CD4-positive, alpha-beta T cell treated with Interleukin-12 subunit alpha and Interleukin-12 subunit beta, for 1 hour (primary cell): ENCODE measurements at places on chromosomes 1 and 21.
A peak's percentile ranks its signal among the peaks of the same experiment; 100 is the strongest.

GRCh38 chr1:20867062-20867461, 80.0 kb upstream of the HP1BP3 start:
- DNase-seq, result no peak

GRCh38 chr1:56189454-56189853, 389.9 kb downstream of the PLPP3 start:
- DNase-seq, result no peak

DNA sequence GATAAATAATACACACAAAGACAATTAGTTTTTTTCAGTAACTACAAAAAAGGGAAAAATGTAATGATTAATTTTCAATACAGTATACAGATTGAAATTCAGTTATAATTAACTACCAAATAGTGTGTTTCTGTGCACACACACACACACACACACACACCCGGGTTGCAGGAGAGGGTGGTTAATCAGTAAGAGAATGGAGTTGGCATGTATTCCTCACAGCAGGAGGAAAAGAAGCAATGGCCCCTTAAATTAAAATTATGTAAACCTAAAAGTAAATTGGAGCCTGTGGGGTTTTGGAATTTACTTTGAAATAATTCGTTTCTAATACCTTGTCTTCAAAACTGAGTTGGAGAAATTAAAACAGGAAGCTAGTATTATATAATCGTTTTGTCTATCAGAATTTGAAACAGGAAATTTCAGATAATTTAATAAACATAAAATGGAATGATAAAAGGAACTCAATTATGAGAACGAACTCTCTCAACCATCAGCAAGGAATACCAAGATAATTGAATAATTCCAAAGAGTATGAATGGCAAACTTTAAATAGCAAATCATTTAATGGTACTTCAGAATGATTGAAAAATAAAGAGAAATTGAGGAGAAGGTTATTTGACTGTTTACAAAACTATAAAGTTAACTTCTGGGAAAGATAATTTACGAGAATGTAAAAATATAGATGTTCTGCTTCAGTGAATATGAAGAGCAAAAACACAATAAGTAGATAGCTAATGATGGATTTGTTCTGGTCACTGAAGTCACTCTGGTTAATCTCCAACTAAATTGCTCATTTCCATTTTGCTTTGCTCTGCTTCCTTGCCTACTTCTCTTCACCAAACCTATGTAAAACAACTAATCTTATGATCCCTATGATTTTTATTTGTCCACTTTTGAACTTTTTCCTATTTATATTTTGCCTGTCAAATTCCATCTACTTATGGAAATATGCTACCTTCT, 547.9 kb upstream of the ZP4 start:
- no peak for DNase-seq

GRCh38 chr1:246365708-246366107, 141.4 kb downstream of the SMYD3 start:
- DNase-seq, result no peak

- DNase-seq, result no peak
These were observed 27.2 kb downstream of the SSBP3 start for GRCh38 chr1:54378874-54379554.

DNA sequence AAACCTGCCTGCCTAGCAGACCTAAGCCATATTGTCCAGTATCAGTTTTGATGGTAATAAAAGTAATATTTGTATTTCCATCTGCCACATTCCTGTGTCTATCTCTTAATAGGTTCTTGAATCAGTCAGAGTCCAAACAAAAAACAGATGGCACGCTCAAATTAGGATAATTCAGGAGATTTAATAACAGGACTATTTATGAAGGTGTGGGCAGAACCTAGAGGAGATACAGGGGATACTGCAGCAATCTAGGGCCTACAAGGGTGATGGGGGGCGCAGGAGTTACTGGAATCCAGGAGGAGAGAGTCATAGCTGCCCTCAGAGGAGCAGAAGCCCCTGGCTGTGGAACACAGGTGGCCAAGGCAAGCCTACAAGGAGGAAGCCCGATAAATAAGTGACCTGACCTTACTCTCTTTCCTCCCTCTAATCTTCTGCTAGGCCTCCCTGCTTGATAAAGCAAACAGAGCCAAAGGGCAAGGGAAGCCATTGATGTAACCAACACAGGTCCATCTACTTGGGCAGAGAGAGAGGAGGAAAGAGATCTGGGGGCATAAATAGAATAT, 11.9 kb upstream of the HYI start:
- no peak for DNase-seq

- DNase-seq, result no peak
These were observed 63.1 kb downstream of the KIF21B start for GRCh38 chr1:200960236-200960947.

GRCh38 chr1:196309386-196309785, 298.9 kb downstream of the KCNT2 start:
- no peak for DNase-seq

- no peak for DNase-seq
These were observed 131.1 kb downstream of the PTPN14 start for GRCh38 chr1:214420341-214420740.

- DNase-seq, result no peak
These were observed 1053.4 kb upstream of the ADGRL4 start for GRCh38 chr1:80059940-80060339.

GRCh38 chr1:45455162-45455561, 35.8 kb downstream of the TESK2 start:
- no peak for DNase-seq

GRCh38 chr1:27047914-27048313, 35.3 kb upstream of the TENT5B start:
- no peak for DNase-seq

DNA sequence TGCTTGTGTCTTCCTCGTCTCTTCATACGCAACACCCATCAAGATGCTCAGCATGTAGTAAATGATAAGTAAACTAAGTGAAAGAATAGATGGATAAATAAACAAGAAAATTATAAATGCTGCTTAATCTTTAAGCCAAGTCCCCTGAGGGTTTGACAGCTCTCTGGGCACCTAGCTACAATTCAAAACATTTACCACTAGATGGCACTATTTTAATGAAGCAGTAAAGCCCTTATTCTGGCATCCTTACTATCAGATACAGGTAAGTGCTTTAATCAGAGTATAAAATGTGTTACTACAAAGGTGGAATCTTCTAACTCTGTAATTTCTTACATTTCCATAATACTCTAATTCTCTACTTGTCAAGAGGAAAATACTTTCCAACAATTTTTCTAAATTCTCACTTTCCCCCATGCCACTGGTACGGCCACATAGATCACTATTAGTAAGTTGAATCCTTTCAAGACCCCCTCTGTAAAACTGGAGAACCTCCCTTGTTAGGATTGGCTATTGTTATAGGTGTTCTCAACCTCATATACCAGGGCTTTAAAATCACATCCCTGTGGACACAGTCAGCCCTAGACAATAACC, 137.8 kb downstream of the BARHL2 start:
- peak; percentile 40 for DNase-seq

- DNase-seq, result no peak
These were observed 37.8 kb downstream of the IER5 start for GRCh38 chr1:181126289-181126688.

DNA sequence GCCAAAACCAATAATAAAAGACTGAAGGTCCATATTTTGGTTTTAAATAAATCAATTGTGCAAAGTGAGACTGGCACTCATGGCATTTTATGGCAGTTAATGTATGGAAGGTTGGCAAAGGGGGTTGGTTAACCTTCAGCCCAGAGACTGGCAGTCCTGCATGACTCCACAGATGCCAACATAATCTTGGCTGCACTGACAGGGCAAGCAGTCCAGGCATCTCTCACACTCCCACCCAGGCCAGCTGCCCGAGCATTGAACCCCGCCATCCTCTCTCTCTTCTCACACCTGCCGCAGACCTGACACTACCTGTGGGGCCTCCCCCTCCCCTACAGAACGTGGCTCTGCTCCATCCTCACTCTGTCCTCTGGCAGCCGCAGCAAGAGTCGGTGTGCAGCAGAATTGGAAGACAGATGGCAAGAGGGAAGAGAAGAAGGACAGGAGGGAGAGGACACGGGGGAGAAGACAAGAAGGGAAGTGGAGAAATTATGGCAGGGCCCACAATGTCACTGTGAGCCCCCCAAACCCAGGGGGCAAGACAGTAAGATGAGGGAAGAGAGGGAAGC, 43.7 kb downstream of the ITPKB start:
- DNase-seq, result no peak

GRCh38 chr1:69569175-69569541, 1.4 kb downstream of the LRRC7 start:
- DNase-seq, result no peak

DNA sequence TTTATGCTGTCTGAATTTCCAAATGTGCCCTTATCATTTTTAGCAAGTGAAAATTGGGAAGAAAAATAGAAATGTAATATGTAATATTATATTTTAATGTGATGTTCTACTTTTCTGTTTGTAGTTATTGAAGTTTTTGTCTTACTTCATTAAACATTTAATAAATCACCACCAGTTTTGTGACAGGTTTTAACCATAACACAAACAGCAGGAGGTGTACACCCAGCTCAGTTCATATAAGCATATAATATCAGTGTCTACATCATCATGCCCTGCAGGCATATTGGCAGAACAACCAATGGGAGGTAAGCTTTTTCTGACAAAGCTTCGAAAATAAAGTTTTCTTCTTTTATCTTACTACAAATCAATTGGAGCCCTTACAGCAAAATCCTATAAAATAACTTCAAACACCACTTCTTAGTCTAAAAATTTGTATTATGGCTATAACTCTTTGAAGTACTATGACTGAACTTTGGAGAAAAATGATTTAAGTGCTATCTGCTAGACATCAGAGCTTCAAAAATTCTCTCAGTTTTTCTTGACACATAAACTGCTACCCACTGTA, 236.7 kb downstream of the BARHL2 start:
- no peak for DNase-seq

- no peak for DNase-seq
These were observed 176.4 kb downstream of the RPS6KC1 start for GRCh38 chr1:213227458-213227857.
